ENCODE measurements at places on chromosomes 16 and 17.
A peak's percentile ranks its signal among the peaks of the same experiment; 100 is the strongest.

GRCh38 chr17:17723354-17724261 lies 42.4 kb downstream of the RAI1 start:
- peak; percentile 43 for DNase-seq

DNA sequence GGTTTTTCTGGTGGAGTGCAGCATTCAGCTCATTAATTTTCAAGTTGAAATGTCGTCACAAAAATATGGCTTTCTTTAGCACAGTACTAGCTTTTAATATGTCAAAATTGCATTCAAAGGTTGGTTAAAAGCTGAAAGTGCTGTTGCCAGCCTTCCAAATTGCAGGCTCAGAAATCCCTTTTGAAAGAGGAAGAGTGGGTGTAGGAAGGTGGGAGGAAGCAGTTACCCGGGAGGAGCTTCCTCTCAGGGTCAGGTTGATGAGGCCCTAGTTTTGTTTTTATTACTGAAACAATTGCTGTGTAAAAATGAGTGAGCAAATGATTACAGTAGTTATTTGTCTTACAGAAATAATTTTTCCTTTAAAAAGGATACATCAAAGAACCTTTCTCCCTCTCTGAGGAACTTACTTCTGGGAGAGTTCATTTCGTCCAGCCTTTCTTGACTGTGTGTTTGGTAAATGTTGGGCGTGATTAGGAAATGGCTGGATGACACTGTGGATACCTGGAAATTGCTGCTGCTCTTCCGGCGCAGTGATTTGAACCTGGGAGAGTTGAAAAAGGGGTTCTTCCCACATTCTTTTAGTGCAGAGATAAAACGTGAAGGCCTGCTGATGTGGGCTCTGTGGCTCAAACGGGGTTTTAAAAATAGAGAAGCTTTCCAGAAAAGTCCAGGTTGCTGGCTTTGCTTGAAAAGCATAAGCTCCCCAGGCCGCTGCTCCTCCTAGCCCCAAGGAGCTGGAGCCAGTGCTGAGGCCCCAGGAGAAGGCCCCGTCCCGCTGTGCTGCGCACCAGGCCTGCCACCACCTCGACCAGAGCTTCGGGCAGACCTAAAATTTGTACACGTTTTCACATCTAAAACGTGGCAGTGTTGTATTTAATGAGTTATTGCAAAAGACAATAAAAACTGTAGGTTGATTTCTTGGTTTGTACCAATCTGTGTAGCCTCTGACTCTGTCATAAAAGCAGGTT lies 41.7 kb downstream of the SEC14L1 start:
- DNase-seq = no peak

DNA sequence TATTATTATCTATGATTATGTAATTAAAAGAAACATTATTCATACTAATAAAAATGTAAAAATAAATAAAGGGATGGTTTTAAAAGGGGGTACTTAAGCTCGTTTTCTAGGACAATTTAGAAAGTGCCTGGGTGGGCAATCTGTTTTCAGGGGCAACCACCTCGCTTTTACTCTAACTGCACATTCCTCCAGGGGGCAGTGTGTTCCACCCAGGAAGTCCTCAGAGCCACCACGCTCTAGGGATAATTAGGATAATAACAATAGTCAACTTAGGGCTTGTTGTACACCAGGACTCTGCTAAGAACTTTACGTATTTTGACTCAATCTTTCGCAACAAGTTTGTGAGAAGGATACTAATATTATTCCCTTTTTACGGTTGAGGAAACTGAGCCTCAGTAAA lies 396.7 kb upstream of the MAF start:
- DNase-seq = peak; percentile 16

- no peak for DNase-seq
Observed at GRCh38 chr16:65066651-65067050, 55.2 kb downstream of the CDH11 start.

GRCh38 chr17:61203671-61204131 lies 195.9 kb upstream of the TBX2 start:
- no peak for DNase-seq

GRCh38 chr16:12543700-12544476 lies 259.8 kb downstream of the CPPED1 start:
- no peak for DNase-seq

DNA sequence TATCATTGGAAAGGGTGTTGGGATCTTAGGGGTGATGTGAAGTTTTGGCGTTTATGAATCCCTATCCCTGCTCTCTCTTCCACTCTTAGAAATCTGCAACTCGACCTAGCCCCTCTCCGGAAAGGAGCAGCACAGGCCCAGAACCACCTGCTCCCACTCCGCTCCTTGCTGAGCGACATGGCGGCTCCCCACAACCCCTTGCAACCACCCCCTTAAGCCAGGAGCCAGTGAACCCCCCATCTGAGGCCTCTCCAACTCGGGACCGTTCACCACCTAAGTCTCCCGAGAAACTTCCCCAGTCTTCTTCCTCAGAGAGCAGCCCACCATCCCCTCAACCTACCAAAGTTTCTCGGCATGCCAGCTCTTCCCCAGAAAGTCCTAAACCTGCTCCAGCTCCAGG lies 9.0 kb downstream of the SRRM2 start:
- DNase-seq = no peak

DNA sequence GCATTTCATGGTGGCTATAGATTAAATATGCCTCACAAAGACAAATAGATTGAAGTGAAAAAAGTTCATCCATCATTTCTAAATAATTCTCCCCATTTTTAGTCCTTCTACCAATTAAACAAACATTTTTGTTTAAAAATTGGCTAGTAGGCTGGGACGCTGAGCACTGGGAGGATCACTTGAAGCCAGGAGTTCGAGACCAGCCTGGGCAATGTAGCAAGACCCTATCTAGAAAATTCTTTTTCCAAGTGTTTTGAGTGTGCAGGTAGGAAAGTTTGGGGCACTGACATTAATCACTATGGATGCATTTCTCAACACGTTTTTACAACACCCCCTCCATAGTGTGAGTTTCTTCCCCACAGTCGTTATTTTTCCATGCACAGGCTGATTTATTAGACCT lies 56.7 kb downstream of the MRC2 start:
- no peak for DNase-seq

DNA sequence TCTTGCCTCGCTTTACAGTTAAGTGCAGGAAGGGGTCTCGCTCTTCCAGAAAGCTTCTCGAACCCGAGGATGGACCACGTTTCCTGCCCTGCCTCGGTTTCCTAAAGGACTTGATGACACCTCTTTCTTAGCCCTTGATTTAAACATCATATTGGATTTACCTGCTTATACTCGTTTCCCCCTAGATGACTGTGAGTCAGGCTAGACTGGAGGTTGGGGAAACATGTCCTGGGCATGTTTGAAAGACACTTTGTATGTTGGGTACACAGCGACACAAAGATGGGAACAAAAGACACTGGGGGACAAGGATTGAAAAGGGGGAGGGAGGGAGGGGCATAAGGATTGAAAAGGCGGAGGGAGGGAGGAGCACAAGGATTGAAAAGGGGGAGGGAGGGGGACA lies 30.0 kb downstream of the SDK2 start:
- no peak for DNase-seq

GRCh38 chr16:17359788-17360390 lies 110.9 kb downstream of the XYLT1 start:
- no peak for DNase-seq

- no peak for DNase-seq
Observed at GRCh38 chr16:9429646-9430330, 338.3 kb downstream of the HAPSTR1 start.

GRCh38 chr17:17883801-17884200 lies 47.0 kb upstream of the SREBF1 start:
- DNase-seq = no peak

DNA sequence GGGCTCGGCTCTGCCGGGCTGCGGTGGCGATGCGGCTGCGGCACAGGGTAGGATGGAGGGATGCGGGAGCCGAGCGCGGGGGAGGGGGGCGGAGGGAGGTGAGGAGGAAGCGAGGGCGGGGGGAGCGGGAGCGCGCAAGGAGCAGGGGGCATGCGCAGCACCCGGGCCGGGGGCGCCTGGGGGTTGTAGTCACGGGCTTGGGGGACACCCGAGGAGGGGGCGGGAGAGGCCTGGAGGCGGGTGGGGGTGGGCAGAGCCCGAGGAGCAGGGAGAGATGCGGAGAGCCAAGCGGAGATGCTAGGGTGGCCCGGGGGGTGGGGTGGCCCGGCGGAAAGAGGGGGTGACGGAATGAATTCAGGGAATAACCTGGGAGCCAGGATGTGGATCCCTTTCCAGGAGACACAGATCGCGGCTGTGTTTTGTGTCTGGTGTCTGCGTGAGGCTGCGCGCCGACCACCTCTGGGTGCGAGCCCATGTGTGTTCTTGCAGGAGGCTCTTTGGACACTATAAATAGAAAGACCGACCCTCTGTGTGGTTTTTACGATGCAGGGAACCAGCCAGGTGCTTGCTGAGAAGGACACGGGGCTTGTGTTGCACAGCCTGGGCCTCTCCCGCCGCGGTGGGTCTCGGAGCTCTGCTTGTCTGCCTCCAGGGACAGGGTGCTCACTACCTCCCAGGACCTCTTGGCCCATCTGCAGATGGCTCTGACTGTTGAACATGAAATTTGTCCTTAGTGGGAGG lies at the start of gene STX1B:
TSS of gene STX1B (minus strand) at position 54 of the 741 bp plus-strand sequence. CDS start 242 bp downstream, outside the sequence.
- DNase-seq = peak; percentile 55

DNA sequence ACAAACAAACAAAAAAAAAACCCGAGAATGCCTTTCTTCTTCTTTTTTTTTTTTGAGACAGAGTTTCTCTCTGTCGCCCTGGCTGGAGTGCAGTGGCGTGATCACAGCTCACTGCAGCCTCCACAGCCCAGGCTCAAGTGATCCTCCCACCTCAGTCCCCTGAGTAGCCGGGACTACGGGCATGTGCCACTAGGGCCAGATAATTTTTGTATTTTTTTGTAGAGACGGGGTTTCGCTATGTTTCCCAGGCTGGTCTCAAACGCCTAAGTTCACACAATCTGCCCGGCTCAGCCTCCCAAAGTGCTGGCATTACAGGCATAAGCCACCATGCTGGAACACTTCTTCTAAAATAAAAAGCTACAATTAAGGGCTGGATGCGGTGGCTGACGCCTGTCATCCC lies 17.0 kb upstream of the WDR45B start:
- DNase-seq = no peak

DNA sequence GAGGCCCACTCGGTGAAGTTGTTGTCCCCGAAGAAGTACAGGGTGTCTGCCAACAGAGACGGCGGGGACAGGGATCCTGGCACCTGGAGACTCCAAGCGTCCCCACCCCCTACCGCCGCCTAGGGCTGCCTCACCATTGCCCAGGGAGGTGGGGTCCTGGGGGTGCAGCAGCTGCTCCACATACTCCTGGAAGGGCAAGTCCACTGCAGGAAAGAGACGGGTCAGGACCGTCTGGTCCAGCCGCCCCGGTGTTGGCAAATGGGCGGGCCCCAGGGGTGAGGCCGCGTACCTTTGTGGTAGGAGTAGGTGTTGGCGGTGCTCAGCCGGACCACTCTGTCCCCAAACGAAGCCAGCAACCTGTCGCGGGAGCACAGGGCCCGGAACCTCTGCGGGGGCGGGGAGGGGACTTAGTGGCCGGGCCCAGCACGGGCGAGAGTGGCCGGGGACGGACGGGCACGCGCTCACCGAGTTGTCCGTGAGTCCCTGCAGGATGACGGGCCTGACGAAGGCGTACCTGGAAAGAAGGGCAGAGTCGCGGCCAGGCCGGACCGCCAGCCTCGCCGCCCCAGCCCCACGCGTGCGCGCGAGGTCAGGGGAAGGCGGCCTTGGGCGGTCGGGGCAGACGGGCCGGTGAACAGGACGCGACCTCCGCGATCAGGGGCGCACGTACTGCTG lies 601 bp downstream of the JMJD8 start:
- DNase-seq = no peak

DNA sequence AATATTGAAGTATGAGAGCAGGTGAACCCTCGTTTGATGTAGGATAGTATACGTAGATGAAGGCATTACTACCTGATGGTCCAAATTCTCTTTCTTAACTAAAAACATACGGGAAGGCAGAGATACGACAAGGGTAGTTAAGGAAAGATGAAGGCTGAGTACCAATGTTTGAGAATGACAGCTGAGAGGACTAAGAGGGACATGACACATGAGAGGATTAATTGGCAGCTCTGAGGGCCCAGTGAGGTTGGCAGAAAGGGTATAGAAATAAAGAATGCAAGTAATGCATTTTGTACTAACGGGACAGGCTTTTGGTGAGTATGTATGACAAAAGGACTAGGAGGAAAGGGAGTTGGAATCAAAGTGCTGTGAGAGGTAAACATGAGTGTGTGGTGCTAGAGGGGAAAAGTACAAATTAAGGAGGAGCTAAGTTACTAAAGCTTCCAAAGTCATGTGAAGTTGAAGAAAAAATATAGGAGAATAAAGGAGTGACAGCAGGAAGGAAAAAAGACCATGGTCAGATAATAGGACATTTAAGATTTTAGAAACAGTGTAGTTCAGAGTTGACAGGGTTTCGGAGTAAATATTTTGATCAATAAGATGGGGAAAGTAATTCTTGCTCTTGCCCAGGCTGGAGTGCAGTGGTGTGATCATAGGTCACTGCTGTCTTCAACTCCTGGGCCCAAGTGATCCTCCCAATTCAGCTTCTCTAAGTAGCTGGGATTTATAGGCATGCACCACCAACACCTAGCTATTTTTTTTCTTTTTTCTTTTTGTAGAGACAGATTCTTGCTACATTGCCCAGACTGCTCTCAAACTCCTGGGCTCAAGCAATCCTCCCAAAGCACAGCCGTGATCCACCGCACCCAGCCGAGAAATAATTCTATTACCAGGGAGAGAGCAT lies 43.1 kb upstream of the ITGA2B start:
- DNase-seq = no peak

- peak; percentile 41 for DNase-seq
Observed at GRCh38 chr16:24499193-24499814, 40.1 kb upstream of the RBBP6 start.

DNA sequence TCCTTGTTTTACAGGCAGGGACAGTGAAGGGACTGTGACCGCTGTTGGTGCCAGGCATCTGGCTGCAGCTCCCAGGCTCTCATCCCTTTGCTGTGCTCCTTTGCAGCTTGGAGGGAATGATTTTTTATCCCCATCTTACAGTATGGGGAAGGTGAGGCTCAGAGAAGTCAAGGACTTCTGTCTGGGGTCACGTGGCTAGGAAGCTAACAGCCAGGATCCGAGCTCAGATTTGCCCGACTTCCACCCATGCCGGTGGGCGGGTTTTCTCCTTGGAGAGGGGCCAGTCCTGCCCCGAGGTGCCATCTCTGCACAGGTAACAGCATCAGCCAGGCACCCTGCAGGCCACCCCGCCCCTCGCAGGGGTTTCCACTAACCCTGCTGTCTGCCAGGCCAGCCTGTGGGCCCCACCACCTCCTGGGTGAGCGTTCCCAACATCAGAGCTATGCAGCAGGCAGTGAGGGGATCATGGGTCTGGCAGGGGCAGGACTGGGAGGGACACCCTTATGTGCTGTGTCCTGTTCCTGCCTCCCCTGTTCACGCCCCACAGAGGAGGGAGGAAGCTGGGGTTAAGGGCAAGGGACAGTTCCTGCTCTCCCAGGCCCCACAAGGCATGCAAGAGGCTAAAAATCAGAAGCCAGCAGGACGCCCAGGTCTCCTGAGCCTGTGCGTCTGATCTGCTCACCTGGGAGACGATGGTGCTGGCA lies 25.4 kb downstream of the JPH3 start:
- DNase-seq = no peak

DNA sequence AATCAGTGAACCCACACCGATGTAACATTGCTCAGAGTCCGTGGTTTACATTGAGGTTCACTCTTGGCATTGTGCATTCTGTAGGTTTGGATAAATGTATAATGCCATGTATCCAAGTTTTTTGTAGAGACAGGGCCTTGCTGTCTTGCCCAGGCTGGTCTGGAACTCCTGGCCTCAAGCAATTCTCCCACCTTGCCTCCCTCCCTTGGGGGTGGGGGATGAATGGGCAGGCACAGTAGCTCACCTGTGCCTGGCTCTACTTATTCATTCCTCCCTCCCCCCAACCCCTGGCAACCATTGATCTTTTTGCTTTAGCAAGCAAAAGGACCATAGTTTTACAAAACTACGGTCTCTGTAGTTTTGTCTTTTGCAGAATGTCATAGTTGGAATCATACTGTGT lies 181.4 kb downstream of the SPECC1 start:
- no peak for DNase-seq
